ENCODE measurements at places on chromosomes 6 and 20. TPM values are rescaled to one million over a fixed set of nuclear protein-coding genes. Genes with fewer than 3 reads are reported as not detected.

DNA sequence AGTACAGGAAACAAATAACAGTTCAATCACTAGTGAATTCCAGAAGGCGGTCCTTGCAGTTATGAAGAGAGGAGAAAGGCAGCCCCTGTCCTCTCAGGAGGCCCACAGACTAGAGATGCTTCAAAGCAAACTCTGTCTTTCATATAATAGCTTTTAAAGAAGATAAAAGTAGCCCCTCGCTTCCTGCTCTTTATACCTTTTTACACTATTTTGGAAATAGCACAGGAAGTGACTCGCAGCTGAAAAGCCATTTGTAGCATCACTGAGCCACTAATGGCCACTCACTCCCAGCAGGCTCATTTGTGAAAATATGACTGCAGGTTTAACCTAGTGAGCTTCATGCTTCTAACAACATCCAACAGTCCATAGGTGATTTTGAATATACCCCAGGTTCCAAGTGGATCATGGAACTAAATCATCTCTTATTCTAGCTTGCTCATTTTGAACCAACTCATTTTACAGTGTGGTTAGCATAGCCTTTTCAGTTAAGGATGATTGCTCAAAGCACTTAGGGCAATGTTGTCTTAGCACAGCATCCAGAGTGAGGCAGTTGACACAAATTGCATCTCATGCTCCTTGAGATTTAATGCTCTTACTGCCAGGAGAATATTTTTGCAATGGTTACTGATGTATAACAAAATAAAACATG is 136.0 kb upstream of the NRSN1 start:
- DNase-seq = no peak

DNA sequence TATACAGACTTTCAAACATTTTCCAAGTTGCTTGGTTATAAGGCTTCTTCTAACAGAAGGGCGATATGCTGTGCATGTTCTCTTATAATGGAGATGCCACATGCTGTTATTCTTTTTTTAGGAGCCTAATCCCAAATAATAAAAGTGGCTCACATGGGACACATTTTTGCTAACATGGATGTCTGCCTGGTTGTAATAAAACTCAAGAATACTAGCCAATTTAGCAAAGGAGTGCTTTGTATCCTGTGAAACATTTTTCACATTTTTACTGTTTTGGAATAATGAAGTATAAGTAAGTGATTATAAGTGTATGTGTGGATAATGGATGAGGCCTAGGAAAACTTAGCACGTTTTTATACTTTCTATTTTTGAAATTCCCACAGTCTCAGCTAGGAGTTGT is 312.2 kb downstream of the LAMA2 start:
- DNase-seq = no peak

DNA sequence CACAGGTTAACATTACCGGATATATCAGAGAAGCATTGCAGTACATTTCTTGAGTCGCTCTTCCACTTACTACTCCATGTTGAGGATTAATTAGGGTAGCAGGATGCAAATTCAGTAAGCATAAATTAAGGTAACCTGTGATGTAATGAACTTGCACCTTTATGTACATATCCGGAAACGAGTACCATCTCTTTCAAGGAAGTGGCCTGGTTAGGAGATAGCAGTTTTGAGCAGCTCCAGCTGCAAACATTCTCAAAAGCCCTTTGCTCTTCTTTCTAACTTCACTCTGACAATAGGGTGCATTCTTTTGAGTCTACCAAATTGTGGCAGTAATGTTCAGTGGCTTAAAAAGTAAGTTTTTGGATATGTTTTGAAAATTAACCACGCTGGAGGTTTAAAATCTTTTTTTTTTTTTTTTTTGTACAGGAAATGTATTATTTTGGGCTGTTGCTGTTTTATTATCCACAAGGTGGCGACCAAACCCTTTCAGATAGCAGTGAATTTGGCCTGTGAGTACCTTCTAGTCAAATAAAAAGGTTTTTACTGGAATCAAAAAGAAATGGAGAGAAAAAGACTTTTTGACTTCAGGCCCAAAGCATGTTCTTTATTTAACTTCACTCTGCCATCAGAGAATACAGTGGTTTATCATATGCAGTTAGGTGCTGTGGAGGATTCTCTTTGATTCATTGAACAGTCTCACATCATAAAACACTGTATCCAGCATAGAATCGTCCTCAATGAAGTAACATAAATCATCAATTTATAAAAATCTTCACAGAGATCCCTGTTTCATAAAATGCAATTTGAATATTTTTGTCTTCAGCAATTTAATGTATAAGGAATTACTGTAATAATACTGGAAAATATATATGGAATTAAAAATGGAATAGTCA is 8.9 kb downstream of the FAM217B start:
- DNase-seq = no peak

GRCh38 chr20:46700481-46700880 is 9.0 kb upstream of the SLC2A10 start:
- no peak for DNase-seq

- no peak for DNase-seq
These were observed 192.7 kb upstream of the PMEPA1 start for GRCh38 chr20:57902473-57902872.

DNA sequence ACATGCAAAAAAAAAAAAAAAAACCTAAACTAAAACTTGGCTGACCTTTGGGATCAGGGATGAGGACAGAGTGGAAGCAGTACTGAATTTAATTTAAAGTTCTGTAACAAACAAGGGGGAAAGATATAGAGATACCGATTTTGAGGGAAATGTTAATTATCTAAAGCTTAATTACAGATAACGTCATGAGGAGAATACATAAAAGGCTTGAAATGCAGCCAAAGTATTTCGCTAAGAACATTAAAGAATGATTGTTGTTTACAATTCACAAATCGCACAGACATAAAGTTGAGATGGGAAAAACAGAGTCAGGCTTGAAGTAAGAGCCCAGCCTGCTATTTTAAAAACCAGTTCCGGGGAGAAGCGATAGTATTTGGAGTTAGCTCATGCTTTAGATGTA is 208.0 kb upstream of the SASH1 start:
- DNase-seq = no peak

- no peak for DNase-seq
These were observed 242.3 kb downstream of the TMEM242 start for GRCh38 chr6:157080986-157081391.

The ANKRD6 gene
- polyA plus RNA-seq = 4.6 TPM
